ENCODE measurements at places on chromosomes 4 and X.

GRCh38 chr4:76212851-76213414 is 691 bp downstream of the SCARB2 start:
- DNase-seq, result no peak

GRCh38 chr4:56908206-56909085 is 746 bp downstream of the REST start:
- DNase-seq, result no peak

DNA sequence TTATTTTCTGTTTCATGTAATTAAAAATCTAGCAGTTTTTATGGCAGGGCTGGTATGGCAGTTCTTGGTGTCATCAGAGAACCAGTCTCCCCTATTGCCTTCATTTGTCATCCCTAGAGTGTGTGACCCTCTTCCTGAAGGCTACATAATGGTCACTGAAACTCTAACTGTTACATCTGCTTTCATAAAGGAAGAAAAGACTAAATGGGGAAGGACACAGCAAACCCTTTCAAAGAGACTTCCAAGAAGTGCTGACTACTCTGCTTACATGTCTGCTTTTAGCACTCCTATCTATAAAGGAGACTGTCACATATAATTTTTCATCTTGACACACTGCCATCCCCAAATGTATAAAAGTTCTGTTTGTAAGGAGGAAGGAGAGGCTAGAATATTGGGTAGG is 105.9 kb upstream of the DIAPH2 start:
- DNase-seq, result no peak

GRCh38 chrX:155767876-155768769 is 113.0 kb upstream of the VAMP7 start:
- DNase-seq, result no peak

DNA sequence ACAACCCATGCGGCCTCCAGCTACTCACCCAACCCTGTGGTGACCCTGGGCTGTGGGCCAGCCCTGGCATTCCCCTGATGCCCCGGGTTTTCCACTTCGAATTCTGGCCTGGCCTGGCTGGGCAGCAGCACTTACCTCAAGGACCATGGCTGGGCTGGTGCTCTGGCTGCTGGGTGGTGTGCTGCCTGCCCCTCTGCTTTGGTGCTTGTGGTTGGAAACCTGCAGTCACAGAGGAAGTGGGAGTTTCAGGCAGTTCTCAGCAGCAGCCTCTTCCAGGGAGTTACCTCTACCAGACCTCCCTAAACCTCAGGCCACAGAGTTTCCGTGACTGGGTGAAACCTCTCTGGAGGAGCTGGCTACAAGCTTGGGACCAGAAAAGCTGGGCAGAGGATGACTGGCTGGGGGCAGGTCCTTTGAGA is at the start of gene CXCR3:
Gene CXCR3 (minus strand): TSS at position 209 of the 419 bp plus-strand sequence. CDS start 62 bp downstream, at position 147.
- no peak for DNase-seq

GRCh38 chr4:93184053-93184452 is 644.5 kb upstream of the ATOH1 start:
- peak; percentile 76 for DNase-seq

DNA sequence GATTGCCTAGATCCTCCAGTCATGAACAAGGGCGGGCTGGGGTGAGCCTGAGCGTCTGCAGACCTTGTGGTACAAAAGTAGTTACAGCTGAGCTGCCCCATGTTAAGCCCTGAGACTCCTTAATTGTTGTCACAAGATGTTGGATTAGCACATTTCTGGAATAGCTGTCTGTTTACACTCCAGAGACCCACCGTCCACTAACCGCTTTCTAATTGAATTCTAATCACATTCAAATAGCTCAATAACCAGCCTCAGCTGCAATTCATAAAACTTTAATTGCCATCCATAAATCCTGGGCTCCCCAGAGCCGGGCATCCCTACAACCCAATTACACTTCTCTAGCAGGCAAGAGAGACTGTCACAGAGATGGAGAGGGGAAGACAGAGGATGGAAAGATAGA is 1.6 kb upstream of the GSX2 start:
- DNase-seq, result no peak

GRCh38 chr4:153223930-153224329 is 19.7 kb downstream of the TRIM2 start:
- no peak for DNase-seq

GRCh38 chr4:15665753-15666365 is 10.7 kb upstream of the FBXL5 start:
- DNase-seq, result no peak

DNA sequence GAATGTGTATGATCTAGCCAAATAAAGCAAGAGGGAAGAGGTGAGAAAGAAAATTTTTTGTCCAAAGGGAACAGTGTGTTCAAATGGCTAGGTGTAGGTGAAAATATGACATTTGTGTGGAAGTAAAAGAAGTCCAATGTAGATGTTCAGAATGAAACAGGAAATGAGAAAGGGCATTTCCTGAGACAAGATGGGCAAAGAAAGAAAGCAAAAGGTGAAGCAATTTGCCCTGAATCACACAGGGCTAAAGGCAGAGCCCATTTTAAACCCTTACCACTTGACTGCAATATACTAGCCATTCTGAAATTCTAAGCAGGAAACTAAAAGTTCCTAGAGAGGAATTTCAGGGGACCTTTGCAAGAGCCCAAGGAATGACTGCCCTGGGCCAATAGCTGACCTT is 36.0 kb downstream of the CLOCK start:
- DNase-seq, result no peak

DNA sequence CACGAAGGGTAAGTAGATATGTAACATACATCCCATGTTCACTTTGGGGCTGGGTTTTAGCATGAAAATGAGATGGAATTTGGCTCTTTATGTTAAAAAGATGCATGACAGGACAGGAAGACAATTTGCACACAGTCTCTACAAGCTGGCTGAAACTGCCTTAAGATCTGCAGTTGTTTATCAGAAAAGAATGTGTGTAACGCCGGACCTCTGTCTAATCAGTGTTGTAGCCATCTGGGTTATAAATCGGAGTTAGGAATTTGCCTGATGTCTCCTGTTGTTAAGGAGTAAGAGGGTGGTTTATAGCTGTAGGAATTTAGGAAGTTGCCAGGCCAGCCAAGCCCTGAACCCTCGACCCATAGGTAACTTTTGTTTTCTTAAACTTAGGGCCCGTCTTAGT is 562.9 kb upstream of the FAT1 start:
- no peak for DNase-seq

- no peak for DNase-seq
Measured at GRCh38 chr4:8350352-8350751, 80.8 kb downstream of the HTRA3 start.

GRCh38 chr4:169437299-169438047 is 166.7 kb upstream of the SH3RF1 start:
- DNase-seq, result no peak

DNA sequence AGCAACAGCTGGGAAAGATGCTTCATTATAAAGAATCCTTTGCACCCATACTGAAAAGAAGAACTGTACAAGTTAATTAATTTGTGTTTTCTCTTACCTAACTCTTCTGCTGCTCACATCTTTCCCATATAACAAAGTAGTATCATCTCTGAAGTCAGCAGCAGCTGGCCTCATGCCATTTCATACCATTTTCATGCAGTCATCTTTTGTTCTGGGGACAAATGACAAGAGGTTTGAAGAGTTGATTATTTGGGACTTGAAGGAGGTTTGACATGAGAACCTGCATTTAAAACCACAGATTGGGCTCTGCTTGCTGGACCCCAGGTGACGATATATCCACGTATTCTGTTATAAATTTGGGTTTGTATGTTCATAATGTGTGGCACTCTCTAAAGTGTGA is 430.3 kb downstream of the SPRY1 start:
- no peak for DNase-seq

DNA sequence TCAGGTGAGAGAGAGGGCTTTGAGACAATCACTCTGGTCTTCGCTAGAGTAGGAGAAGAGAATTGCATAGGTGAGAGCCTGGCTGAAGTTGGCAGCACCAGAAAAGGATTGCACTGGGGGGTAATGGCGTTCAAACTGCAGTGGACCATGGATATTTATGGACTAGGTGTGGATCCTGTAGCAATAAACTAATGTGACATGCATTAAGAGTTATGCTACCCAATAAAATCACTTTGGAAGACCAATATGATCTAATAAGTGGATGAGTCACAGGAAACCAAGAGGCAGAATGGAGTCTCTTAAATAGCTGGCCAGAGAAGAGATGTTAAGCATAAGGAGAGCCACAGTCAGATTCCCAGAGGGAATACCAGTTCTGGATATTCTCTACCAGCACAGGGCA is 259.8 kb downstream of the FBXO8 start:
- DNase-seq, result no peak

GRCh38 chrX:137431693-137432488 is 134.0 kb upstream of the ZIC3 start:
- DNase-seq, result no peak

- DNase-seq, result no peak
Measured at GRCh38 chr4:28062562-28062961, 1201.9 kb downstream of the STIM2 start.

DNA sequence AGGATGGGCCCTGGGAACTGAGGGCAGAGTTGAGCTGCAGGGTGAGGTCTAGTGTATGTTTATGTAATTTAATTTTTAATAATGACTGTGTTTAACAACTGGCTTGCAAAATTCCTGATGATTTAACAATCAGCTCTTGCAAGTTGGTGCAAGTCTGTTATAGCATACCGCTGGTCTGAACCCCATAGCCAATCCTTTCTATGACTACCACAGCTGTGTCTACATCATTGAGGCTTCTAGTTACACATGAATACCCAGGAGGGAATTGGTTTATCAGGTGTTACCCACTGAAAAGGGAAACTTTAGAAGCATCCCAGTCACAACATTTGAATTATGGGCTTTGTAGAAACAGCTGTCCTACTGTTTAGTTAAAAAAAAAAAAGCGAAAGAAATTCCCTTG is 38.3 kb downstream of the SUPT20HL1 start:
- no peak for DNase-seq

DNA sequence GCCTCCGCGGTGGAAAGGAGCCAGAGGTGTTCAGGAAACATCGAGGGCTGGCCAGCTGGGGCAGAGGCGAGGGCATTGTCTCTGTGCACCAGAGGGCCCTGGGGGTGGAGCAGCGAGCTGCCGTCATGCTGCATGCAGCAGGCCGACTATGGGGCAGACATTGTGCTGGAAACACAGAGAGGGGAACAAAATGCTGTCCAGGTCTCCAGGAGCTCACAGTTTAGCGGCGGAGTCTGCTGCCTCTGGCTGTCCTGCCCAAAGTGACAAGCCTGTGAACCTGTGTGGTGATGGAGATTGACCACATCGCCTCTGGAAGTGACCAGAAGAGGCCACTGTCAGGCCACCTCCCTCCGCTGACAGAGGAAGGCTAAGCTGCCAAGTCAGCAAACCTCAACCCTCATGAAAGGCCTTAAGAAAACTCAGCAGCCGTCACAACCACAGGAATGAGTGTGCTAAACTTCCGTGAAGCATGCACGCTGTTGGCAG is 20.1 kb upstream of the SASH3 start:
- no peak for DNase-seq

DNA sequence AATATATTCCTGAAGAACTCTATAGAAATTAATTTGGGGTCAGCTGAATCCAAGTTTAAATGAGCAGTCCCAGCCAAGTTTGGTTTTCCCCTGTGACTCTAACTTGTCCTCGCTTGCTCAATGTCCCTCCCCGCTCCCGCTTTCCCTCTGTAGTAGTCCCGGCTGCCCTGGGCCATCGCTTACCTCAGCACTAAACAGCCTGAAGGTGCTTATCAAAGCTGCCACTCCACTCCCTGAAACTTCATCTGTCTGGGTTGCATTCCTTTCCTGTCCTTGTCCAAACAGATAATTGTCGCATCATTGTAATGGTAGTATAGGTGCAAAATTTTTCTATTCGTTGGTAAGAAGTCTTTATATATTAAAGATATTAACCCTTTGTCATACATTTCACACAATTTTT is 12.8 kb downstream of the SLC25A43 start:
- DNase-seq, result no peak

DNA sequence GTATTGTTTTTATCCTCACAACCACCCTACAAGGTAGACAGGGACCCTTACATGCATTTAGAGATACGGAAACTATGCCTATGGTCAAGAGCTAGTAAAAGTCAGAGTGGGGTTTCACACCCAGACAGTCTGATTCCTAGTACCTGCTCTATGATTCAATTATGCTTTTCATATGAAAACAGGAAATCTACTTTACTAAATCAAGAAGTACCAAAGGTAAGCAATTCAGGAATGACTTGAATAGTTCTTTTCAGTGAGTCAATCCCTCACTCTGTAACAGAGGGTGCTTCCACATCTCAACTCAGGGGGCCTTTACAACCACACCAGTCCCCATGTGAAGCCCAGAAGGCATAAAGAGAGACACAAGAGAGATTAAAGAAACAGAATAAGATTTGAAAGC is 191.4 kb downstream of the PPP3CA start:
- DNase-seq, result no peak

DNA sequence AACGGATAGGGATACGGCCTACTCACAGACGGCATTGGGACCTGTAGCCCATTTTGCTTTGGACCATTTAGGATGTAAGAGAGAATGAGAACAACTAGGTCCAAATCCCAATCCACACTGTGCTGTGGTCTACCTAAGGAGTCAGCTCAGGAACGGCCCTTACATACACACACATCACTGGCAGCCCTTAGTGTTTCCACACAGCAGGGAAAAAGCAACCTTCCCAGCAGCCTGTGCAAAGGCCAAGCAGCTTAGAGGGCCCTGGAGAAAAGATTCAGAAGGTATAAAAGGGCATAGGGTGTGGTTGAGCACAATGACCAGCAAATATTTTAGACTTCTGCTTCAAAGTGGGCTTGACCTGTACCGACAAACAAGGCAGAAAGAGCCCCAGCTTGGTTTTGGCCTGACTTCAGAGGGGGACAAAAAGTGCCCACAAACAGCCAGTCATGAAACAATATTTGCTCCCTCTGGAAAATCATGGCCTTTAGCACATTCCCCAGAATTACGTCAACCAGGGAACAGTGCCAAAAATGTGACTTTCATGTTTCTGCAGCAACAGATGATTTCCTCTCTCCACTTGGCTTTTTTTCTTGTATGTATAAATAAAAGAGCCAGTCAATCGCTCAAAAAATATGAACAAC is 359.5 kb upstream of the FGF16 start:
- DNase-seq, result no peak

DNA sequence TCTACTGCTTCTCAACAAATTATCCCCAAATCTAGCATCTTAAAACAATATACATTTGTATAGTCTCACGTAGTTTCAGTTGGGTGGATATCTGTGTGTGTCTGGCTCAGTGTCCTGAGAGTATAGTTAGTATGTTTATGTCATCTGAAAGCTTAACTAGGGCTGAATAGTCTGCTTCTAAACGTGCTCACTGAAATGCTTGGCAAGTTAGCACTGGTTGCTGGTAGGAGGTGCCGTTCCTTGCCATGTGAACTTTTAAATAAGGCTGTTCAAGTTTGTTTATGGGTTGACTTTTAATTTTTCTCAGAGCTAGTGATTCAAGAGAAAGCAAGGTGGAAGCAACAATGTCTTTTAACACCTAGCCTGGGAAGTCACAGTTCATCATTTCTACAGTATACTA is 1673.6 kb downstream of the PCDH7 start:
- DNase-seq, result no peak

- DNase-seq, result no peak
Measured at GRCh38 chrX:49901048-49901447, 21.3 kb upstream of the CLCN5 start.

GRCh38 chrX:136453771-136454170 is 34.0 kb upstream of the BRS3 start:
- no peak for DNase-seq

GRCh38 chrX:53494436-53494835 is 60.3 kb upstream of the HSD17B10 start:
- peak; percentile 7 for DNase-seq

Measured in NCI-H2227 treated with DMSO at 0.1 percent for 48 hours (cell line).